ENCODE measurements at places on chromosomes 2 and 18. TPM values are rescaled to one million over a fixed set of nuclear protein-coding genes. Genes with fewer than 3 reads are reported as not detected.

The ALLC gene
- total RNA-seq, result not detected

The SLC66A3 gene
- 8.7 TPM for total RNA-seq

The MOGAT1 gene
- total RNA-seq, result 0.67 TPM

The PHLPP1 gene
- 66.3 TPM for total RNA-seq

The NXPH2 gene
- 6.9 TPM for total RNA-seq

- no peaks in the 10 kb centered on the region for H3K4me1 ChIP-seq
- H3K27me3 ChIP-seq, result no peaks in the 10 kb centered on the region
- no peak overlapping the region for H3K4me3 ChIP-seq
- no peaks in the 10 kb centered on the region for H3K36me3 ChIP-seq
These were observed 162.0 kb upstream of the RMP24 start for GRCh38 chr18:35810520-35810919.

- H3K4me3 ChIP-seq, result no peak overlapping the region
- H3K27ac ChIP-seq, result no peak overlapping the region
- no peaks in the 10 kb centered on the region for H3K4me1 ChIP-seq
- DNase-seq, result no peak
These were observed 33.7 kb upstream of the RNF152 start for GRCh38 chr18:61926532-61926931.

DNA sequence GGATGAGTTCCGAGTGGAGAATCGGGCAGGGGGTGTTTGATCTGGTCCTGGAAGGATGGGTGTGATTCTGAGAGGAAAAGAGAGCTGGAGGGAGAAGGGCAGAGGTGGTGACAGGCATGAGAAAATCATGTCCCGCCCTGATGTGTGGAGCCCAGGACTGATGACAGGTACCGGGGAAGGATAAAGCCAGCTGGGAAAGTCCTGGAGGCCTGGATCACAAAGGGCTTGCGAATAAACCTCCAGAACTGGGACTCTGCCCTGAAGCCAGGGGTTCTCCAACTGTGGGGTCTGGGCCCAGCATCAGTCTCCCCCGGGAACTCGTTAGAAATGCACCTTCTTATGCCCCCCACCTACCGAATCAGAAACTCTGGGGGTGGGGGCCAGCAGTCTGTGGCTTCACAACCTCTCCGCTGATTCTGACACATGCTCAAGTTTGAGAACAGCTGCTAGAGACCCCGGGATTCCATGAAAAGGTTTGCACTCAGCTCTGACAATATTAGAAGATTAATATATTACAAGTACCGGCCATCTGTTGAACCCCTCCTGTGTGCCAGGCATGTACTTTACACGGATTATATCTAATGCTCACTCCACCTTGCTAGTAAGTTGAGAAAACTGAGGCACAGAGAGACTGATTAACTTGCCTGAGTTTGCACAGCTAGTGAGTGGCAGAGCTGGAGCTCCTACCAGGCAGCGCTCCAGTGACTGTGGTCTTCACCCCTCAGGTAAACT, 8.0 kb downstream of the TNFRSF11A start:
- peak; percentile 31 for DNase-seq
- H3K27me3 ChIP-seq, result no peaks in the 10 kb centered on the region
- H3K4me3 ChIP-seq, result no peak overlapping the region
- H3K27ac ChIP-seq, result no peak overlapping the region
- H3K4me1 ChIP-seq, result peaks cover 14% of the 10 kb centered on the region
- H3K36me3 ChIP-seq, result no peaks in the 10 kb centered on the region

GRCh38 chr2:212367431-212367830, 171.2 kb downstream of the ERBB4 start:
- no peak overlapping the region for H3K27ac ChIP-seq
- H3K27me3 ChIP-seq, result no peaks in the 10 kb centered on the region
- no peak for DNase-seq
- H3K4me1 ChIP-seq, result peaks cover 4% of the 10 kb centered on the region
- no peak overlapping the region for H3K4me3 ChIP-seq
- no peaks in the 10 kb centered on the region for H3K36me3 ChIP-seq

DNA sequence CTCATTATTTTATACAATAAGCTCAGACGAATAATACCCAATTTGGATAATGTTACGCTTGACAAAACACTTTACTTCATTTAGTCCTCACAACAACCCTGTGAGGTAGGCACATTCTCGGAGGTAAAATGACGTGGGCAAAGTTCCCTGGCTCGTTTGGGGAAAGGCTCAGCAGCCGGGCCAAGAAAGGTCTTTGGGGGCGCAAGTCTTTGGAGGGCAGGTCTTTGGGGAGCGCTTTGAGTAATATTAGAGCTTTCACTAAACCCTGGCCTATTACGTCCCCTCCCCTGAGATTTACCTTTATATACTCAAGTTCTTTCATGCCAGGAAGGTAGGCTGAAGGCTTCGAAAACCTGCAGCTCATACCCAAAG, 427 bp downstream of the RBKS start:
- peak overlapping the region; percentile 70 for H3K4me3 ChIP-seq
- no peak for DNase-seq
- H3K27me3 ChIP-seq, result no peaks in the 10 kb centered on the region
- H3K36me3 ChIP-seq, result no peaks in the 10 kb centered on the region
- H3K27ac ChIP-seq, result no peak overlapping the region

- no peaks in the 10 kb centered on the region for H3K27me3 ChIP-seq
- H3K36me3 ChIP-seq, result peaks cover 11% of the 10 kb centered on the region
- H3K4me1 ChIP-seq, result no peaks in the 10 kb centered on the region
- no peak overlapping the region for H3K27ac ChIP-seq
- DNase-seq, result no peak
- no peak overlapping the region for H3K4me3 ChIP-seq
These were observed 6.7 kb downstream of the COA5 start for GRCh38 chr2:98601532-98602132.

DNA sequence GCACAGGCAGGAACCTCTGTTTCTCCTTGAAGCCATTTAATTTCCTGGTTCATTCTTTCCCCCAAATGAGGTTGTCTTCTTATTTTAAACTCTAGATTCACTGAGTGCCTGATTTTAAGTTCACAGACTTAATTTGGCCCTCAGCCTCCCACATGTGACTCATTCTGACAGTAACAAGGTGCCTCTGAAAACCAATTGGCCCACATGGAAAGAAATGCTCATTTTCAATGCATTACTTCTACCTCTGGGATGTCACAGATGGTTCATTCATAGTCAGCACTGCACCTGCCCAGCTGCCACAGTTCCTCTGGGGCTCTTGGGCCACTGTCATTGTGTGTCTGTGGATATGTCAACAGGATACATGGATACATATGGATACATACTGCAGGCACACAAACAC, 140.4 kb upstream of the CAPN13 start:
- H3K4me1 ChIP-seq, result peaks cover 4% of the 10 kb centered on the region
- H3K27ac ChIP-seq, result no peak overlapping the region
- no peak overlapping the region for H3K4me3 ChIP-seq
- no peaks in the 10 kb centered on the region for H3K36me3 ChIP-seq

GRCh38 chr18:70355620-70356385, 67.0 kb downstream of the SOCS6 start:
- no peaks in the 10 kb centered on the region for H3K4me1 ChIP-seq
- no peaks in the 10 kb centered on the region for H3K27me3 ChIP-seq
- H3K36me3 ChIP-seq, result no peaks in the 10 kb centered on the region
- H3K27ac ChIP-seq, result no peak overlapping the region

GRCh38 chr18:79612291-79613108, 67.1 kb upstream of the CTDP1 start:
- H3K27me3 ChIP-seq, result no peaks in the 10 kb centered on the region
- H3K36me3 ChIP-seq, result no peaks in the 10 kb centered on the region
- no peak overlapping the region for H3K27ac ChIP-seq
- H3K4me1 ChIP-seq, result no peaks in the 10 kb centered on the region
- DNase-seq, result peak; percentile 33
- no peak overlapping the region for H3K4me3 ChIP-seq

DNA sequence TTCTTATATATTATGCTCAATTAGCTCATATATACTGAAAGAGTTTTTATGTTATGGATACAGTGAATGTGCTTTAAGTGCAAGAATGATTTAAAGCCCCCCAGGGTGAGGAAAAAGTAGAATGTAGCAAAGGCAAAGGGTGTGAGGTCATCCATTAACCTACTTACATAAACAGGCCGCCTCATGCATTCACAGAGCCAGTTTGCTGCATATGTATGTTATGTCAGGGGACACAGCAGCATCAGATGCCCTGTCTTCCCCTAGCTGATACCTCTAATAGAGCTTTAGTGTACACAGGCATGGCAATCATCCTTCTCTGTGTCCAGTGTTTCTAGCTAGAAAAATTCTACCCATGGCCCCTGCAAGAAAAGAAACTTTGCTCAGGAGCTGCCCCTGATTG, 187.8 kb upstream of the FSHR start:
- H3K27me3 ChIP-seq, result no peaks in the 10 kb centered on the region
- no peak overlapping the region for H3K27ac ChIP-seq
- H3K4me1 ChIP-seq, result peaks cover 5% of the 10 kb centered on the region
- no peak for DNase-seq

- DNase-seq, result no peak
- H3K27ac ChIP-seq, result no peak overlapping the region
- H3K4me1 ChIP-seq, result no peaks in the 10 kb centered on the region
- no peaks in the 10 kb centered on the region for H3K36me3 ChIP-seq
These were observed 555.2 kb upstream of the FANCL start for GRCh38 chr2:58796239-58796910.

DNA sequence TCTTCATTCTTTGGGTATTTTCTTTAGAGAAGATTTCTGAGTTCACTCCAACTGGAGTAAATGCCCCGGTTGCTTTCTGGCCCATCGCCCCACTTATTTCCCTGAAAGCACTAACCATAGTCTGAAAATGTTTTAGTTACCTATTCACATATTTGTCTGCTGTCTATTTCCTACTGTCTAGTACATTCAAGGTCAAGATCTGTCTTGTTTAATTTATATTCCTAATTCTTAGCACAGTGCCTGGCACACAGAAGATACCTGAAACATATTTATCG, 134.4 kb upstream of the KLHL14 start:
- no peak overlapping the region for H3K4me3 ChIP-seq
- DNase-seq, result no peak
- no peaks in the 10 kb centered on the region for H3K27me3 ChIP-seq
- no peaks in the 10 kb centered on the region for H3K4me1 ChIP-seq
- no peaks in the 10 kb centered on the region for H3K36me3 ChIP-seq
